Stimulated activated CD8-positive, alpha-beta memory T cell treated with anti-CD3 and anti-CD28 coated beads, Interleukin-7, amount 100 ng/mL, for 48 hours (primary cell): ENCODE measurements at places on chromosomes 16 and 17.

DNA sequence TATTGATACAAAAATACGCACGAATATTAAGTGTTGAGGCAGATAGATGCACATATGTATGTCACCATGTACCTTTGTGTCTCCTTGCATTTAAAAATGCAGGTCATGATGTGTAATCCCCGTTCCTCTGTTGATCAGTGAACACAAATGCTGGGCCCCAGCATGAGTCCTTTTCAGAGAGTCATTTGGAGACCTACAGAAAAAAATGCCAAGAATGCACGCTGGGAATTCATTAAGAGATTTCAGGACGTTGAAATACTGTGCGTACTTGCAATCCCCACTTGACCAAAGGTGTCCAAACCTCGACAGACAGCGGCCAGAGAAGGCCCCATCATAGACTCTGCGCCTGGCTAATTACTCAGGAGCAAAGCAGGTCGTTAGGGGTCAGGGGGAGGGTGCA is 496.0 kb downstream of the MAF start:
- DNase-seq = no peak

GRCh38 chr17:32498391-32498790 is 11.6 kb downstream of the CDK5R1 start:
- no peak for DNase-seq

DNA sequence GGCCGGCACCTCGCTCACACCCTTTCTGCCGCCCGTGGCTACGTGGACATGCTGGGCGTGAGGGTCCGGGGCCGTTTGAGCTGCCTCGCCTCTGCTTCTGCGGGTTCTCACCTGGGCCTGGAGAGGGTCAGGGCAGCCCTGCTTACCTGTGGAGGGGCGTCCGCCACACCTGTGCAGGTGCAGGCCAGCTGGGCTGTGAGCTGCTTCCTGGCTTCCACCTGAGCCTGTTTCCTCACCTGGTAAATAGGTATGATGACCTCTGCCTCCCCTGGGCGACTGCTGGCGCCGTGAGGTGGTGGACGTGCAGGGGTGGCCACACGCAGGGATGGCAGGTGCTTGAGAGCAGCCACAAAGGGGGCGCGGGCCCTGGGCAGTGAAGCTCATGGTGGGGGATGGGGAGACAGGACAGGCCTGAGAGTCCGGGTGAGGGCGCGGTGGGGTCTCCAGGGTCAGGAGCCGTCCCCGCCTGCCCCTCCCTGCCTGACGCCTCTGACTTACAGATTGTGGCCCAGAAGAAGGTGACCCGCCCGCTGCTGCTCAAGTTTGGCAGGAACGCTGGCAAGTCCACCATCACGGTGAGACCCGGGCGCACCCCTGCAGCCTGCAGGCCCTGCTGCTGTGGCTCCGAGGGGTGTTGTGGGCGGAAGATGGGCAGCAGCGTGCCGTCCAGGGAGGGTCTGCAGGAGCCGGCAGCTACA is 7.8 kb downstream of the CPNE7 start:
- DNase-seq = no peak

GRCh38 chr17:72378414-72379390 is 257.9 kb downstream of the SOX9 start:
- DNase-seq = no peak

DNA sequence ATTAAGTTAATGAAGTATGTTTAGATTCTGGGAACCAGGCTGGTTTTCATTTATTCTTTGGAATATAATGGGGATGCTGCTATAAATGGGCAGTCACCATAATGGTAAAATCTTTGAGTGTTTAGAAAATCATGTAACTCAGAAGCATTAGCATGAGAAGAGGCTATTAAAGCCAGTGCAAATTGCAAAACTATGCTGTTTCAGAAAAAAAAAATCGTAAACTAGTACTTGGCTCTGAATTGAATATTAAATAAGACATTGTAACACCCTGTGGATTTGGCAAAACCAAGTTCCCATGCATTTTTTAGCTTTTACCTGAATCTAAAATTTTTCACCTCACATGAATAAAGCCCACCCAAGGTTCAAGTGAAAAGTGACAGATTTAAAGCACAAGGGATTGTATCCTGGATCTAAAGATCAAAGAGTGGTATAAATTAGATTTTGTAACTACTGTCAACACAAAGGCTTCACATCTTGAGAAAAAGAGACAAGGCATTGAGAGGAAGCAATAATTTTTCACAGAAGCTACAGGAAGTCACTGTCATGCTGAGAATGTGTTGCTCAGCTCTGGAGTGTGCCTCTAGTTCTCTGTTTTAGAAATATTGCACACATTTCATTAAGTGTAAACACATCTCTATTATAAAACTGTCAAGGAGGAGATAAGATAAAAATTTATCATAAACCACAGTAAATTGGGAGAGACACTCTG is 142.2 kb downstream of the ABCA8 start:
- DNase-seq = no peak

GRCh38 chr16:58638148-58639036 is 8.8 kb upstream of the CNOT1 start:
- no peak for DNase-seq

DNA sequence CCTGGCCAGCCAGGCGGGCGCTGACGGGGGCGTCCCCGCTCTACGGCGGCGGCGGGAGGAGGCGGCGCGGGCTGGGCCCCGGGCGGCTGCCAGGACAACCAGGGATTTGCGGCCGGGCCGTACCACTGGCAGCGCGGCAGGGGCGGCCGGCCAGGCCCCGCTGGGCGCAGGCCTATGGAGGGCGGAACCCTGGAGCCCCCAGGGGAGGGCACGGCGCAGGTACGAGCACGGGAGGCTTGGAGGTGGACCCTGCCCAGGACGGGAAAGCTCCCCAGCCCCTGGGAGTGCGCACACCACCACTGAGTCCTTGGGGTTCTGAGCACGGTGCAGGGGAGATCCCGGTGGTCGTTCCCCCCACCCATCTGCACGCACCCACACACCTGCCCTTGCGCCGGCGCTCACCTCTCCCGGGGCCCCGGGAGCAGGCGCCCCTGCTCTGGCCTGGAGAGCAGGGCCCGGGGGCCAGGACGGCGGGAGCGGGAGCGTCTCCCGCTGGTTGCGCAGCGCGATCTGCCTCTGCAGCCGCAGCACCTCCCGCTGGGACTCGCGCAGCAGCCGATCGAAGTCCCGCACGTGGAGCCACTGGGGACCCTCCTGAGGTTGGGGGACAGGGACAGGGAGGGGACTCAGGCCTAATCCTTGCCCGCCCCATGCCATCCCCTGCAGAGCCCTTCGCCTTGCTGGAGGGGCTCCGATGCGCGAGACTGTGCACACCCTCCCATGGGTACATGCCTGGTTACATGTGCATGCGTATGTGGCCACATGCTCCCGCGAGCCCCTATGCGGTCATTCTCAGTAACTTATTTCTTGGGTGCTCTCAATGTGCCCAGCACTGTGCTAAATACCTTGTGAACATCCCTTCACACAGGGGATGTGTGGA is 3.9 kb downstream of the TSPOAP1 start:
- DNase-seq = no peak

DNA sequence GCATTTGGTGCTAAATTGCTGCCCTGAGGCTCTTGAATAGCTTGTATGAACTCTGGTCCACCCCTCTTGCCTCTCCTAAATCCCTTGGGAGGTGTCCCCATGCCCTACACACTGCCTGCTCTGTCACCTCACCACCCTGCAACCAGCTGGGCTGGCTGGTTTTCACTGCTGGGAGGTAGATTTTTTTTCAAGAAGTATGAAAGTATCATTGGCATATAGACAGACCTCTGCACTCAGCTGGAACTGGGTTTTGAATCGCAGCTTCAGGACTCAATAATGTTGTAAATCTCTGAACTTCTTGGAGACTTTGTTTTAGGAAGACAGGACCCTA is 184.9 kb downstream of the MSI2 start:
- DNase-seq = no peak

GRCh38 chr16:67447508-67448076 is 16.7 kb downstream of the HSD11B2 start:
- peak; percentile 46 for DNase-seq

DNA sequence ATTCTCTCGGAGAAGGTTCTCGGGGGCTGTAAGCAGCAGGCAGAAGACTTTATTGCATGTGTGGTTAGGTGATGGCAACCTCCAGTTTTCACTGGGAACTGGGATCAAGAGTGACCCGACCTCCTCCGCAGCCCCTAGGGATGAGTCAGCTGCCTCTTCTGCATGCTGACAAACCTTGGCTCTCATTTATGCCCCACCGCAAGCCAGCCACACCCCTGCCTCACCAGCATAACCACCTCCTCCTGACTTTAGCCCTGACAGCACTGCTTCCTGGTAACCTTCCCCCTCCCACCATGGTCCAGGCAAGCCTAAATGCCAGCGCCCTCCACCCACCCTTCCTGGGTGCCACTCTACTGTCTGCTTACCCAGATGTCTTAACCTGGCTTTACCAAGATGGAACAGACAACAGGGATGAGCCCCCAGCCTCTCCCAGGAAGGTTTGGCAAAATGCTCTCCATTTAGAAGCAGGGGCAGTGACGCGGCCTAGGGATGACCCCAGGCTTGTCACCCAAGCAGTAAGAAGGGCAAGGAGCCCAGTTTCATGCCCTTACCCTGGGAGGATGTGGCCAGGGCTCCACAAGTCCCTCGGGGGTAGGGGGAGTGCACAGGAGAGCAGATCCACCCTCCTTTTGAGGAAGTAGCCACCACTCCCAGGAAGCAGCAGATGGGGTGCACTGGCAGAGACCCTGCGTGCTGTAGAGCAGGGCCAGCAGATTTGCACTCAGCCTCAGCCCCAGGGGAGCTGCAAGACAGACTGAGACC is 73.5 kb downstream of the GOSR1 start:
- no peak for DNase-seq

GRCh38 chr16:3194792-3195191 is 6.8 kb downstream of the OR1F1 start:
- no peak for DNase-seq

DNA sequence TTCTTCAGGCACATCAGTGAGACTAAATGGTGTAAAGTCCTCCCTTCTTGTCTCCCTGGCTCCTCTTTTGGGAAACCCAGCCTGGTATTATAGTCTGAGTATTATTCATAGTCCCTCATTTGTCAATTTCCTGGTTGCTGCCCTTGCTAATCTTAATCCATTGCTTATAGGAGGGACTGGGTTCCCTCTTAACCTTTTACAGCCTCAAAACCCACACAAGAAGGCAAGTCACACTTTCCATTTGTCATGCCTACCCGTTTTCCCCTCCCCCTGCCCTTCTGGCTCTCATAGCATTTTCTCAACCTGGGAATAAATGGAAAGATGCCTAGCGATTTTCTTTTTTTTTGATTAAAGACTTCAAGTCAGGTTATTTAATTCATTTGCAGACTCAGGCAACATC is 124.8 kb downstream of the MAP2K6 start:
- no peak for DNase-seq

DNA sequence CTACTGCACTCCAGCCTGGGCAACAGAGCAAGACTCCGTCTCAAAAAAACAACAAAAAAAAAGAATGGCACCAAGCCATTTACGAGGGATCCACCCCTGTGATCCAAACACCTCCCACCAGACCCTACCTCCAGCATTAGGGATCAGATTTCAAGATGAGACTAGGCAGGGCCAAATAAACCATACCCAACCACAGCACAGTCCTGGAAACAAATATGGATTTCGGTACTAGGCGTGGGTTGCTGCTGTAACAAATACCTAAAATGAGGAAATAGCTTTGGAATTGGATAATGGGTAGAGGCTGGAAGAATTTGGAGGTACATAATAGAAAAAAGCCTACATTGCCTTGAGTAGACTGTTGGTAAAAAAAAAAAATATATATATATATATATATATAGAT is 49.1 kb downstream of the MMP15 start:
- DNase-seq = no peak

GRCh38 chr16:88568710-88569613 is 1.2 kb upstream of the ZC3H18 start:
- DNase-seq = no peak

DNA sequence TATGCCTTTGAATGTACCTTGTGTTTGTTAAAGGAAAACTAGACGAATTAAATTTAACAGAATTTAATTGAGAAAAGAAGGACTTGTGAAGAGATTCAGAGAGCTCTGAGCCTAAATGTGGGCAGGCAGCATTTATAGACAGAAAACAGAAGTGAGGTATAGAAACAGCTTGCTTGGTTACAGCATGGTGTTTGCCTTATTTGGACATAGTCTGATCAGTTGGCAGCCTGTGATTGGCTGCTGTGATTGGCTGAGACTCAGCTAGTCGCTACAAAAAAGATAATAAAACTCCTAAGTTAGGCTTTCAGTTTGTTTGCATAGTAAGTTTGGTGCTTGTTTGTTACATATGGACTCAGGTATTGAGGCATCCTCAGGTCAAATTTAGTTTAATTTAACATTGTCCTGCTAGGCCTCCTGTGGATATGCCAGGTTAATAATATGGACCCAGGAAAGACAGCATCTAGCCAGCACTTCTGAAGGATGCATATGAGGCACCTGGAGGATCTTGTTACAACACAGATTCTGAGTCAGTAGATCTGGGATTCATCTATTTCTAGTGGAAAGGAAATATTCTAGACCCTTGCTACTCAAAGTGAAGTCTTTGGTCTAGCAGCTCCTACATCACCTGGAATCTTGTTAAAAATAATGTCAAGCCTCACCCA is 43.4 kb downstream of the SLFN5 start:
- no peak for DNase-seq

- DNase-seq = no peak
Measured at GRCh38 chr17:41651625-41652460, 27.5 kb upstream of the KRT17 start.

GRCh38 chr17:59355702-59356325 is 24.4 kb downstream of the YPEL2 start:
- no peak for DNase-seq

DNA sequence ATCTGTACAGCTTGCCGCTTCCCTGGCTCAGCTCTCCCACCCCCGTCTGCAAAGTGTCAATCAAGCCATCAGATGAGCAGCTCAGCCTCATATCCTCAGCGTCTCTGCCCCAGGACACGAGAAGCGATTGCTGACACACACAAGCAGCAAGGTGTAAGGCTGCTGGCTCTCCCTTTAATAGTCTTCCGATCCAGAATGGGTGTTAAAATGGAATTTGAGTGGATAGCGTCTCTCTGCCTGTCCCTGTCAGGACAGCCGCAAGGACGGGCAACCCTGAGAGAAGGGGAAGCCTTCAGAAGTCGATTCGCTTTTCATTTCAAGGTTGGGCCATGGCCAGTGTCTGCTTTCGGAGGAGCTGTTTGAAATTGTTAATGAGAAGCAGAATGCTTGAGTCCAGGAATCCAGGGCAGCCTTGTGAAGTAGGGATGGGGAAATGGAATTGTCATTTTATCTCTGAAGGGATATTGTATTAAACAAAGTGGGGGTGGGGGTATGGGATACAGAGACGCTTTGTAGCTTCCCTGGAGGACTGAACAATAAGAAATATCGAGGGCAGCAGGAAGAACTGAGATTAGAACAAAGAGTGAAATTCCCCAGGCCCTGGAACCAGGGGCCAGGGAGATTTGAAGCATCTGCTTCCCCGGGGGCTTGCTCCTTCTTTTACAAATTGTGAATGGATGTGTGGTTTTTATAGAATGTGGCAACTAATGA is 4.7 kb upstream of the PIPOX start:
- no peak for DNase-seq

GRCh38 chr17:51687887-51688286 is 427.5 kb downstream of the UTP18 start:
- DNase-seq = no peak

DNA sequence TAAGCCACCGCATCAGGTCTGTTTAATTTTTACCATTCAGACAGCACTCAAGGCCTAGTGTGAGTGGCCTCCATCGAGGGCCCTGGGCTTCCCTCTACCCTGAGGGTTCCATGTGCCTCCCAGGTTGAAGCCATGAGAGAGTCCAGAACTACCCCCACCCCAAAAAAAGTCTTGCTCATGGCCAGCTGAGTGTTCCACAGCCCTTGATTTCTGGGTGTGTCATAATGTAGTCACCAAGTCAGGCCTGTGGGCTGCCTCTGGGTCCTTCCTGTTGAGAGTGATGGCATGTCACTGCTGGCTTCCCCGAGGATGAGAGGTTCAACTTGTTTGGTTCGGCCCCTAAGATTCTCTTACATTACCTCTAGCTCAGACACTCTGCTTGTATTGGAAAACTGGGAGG is 100.6 kb downstream of the PITPNC1 start:
- DNase-seq = no peak
